ENCODE measurements at places on chromosomes 13 and 19.

- DNase-seq, result peak; percentile 48
Measured at GRCh38 chr19:47310819-47311218, 1.2 kb downstream of the C5AR1 start.

DNA sequence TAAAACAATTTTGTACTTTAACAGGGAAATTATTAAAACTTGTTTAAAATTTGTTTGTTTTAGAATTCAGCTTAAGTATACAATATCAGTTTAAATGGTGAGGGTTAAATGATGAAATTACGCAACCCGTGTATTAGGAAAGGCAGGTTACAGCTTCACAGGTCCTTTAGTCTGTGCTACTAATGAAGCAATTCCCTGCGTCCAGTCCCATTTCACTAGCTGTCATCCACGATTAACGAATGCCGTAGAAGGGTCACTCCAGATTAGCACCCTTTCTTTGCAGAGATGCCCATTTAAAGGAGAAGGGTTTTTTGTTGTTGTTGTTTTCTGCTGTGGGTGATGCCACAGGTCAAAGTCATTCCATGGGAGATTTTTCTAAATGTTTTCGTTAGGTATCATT is 457.6 kb upstream of the SLC10A2 start:
- no peak for DNase-seq

DNA sequence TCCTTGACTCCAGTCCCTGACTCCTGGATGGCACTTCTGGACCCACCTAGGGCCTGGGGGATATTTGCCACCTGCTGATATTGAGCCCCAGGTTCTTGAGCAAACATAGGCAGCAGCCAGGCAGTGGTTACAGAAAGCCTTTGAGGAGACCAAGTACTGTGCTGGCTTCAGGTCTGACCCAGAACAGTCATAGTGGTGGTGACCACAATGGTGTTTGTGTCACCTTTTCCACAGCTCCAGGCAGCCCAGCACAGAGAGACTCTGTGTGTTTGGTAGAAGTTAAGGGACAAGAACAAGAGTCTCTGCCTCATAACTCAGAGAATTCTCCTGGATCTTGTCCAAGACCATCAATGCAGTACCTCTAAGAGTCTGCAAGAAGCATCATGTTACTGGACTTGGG is 14.6 kb upstream of the CLC start:
- no peak for DNase-seq

- DNase-seq, result no peak
Measured at GRCh38 chr13:45816427-45816826, 35.1 kb downstream of the SIAH3 start.

- DNase-seq, result no peak
Measured at GRCh38 chr13:106286811-106287210, 248.7 kb downstream of the EFNB2 start.

GRCh38 chr19:56153507-56153906 is 12.4 kb downstream of the ZNF444 start:
- DNase-seq, result no peak

GRCh38 chr19:37691881-37692504 is 27.6 kb downstream of the ZNF607 start:
- DNase-seq, result peak; percentile 14

- DNase-seq, result peak; percentile 69
Measured at GRCh38 chr19:2015608-2015950, at the start of gene BTBD2. Gene BTBD2, minus strand, starts transcription at chr19:2015714. Its CDS starts 11 bp downstream, at chr19:2015703.

DNA sequence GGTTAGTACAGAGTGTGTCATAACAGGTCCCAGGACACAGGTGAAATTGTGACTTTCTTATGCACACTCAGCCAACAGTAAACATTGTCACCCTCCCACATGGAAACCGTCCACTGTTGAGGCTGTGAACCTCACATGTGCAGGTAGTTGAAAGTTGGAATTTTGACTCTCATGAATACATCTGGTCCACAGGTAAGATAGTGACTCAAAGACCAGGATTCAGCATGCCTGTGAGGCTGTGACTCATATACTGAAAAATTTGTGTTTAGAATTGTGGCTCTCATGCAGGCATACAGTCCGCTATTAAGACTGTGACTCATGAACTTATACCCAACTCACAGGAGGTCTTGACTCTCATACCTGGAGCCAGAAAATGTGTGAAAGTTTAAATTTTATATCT is 67.8 kb downstream of the ZNF728 start:
- DNase-seq, result no peak

DNA sequence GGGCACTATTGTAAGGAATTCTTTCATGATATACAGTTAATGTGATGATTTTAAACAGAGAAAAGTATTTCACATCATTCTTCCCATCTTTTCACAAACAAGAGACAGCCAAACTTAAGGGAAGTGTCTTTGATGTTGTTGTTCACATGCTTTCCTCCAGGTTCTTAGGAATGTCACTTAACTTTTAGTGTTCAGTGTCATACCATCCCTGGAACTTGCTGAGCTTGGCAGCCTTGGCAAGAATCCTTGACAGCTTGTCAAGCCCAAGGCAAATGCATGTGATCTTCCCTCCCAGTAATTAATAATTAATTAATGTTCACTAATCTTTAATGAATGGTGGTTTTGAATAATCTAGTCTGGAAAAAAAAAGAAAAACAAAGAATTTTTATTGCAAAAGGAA is 727.9 kb upstream of the PRR20A start:
- DNase-seq, result no peak

DNA sequence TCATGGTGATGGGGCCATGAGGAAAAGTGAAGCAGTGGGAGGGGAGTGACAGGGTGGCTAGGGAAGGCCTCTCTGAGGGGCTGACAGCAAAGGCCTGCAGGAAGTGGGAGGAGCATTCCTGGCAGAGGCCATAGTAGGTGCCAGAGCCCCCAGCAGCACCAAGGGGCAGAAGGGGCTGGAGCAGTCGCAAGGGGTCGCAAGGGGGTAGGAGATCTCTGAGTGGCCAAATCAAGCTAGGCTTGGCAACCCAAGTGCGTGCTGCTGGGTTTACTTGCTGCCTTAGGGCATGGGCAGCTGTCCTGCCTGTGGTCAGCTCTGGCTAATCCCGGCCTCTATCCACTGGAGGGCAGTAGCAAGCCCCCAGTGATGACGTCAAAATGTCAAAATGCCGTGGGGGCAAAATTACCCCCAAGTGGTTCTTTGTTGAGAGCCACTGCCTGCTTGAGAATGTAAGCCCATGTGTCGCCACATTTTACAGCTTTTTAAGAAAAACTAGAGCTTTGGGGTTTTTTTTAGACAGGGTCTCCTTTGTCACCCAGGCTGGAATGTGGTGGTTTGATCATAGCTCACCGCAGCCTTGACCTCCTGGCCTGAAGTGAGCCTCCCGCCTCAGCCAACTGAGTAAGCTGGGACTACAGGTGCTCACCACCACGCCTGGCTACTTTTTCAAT is 11.8 kb downstream of the CCDC97 start:
- DNase-seq, result peak; percentile 60

DNA sequence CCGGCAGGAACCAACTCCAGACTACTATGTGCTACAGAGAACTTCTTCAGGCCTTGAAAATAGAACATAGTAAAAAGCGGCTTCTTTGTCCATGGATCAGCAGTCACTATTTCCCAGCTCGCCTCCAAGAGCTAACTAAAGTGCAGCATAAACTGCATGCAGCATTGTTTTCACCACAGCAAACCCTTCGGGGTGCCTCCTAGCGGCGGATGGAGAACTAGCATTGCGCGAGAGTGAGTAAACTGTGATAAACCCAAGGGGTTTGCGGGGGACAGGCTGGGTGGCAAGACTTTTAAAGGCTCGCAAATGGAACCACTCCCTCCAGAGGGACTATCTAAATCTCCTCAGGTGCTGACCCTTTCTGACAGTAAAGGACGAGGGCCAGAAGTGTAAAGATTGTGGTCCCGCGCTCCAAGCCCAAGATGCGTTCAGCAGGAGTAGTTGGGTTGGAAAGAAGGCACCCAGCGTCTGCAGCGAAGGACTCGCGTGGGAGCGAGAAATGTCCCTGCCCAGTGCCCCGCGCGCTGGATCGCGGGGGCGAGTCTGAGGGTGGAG is 21.5 kb upstream of the SGCG start:
- DNase-seq, result peak; percentile 59

GRCh38 chr13:19672990-19673389 is 39.5 kb downstream of the MPHOSPH8 start:
- DNase-seq, result no peak

DNA sequence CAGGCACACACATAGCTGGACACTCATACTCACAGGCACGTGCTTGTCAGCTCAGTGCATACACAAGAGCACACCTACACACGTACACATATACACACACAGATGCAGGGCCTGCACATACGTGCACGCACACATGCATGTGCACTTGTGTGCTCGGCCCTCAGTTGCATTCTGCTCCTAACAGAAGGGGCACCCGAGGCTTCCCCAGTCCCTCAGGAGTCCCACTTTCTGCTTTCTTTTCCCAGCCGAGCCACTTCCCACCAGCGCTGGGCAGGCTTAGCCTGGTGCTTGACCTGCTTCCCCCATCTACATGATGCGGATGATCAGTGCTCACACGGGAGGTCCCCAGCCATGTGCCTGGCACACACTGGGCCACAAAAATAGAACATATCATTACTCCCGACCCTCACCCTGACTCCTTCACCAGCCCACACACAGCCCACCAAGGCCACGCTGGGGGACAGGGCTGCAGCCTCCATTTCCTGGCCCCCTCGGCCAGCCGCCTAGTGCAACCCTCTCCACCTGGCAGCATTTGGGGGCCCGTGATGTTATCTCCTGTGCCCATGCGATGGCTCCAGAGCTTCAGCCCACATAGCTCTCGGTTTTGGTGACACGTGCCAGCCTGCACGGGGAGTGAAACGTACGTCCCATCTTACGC is 125.2 kb upstream of the SPACA7 start:
- no peak for DNase-seq

DNA sequence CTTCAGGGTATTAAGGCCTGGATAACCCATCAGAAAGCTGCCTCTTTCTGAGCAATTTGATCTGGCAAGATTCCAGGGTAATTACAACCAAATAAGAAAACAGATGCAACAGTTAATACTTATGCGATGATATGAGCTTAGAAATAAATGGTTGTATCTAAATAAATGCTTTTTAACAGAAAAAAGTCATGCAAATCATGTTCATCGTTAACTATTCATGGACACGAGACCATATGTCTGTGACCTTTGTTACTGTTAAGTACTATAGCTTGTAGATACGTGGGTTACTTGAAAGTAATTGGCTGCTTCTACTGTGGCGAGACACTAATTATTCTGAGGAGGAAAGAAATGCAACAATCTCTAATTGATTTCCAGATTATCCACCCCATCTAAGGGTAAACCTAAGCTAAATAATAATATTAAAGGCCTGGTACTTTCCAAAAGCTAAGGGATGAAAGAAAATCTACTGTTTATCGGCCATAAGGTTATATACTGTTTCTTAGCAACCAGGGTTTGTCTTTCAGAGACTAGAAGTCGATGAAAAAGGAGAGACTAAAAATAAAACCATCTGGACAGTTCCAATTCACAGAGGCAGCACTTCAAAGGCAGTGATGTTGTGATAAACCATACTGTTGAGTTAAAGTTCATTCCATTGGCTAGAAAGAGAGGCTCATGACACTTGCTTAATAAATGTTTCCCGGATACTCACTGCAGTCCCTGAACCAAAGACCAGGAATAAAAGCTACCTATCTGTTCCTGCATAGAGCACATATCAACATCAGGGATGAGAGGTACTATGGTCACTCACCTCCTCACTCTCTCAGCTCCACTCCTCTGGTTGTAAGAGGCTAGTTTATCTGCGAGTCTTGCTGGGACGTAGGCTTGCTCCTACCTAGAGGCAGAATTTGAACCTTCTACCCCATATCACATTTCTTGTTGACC is 1.5 kb downstream of the EPSTI1 start:
- no peak for DNase-seq

DNA sequence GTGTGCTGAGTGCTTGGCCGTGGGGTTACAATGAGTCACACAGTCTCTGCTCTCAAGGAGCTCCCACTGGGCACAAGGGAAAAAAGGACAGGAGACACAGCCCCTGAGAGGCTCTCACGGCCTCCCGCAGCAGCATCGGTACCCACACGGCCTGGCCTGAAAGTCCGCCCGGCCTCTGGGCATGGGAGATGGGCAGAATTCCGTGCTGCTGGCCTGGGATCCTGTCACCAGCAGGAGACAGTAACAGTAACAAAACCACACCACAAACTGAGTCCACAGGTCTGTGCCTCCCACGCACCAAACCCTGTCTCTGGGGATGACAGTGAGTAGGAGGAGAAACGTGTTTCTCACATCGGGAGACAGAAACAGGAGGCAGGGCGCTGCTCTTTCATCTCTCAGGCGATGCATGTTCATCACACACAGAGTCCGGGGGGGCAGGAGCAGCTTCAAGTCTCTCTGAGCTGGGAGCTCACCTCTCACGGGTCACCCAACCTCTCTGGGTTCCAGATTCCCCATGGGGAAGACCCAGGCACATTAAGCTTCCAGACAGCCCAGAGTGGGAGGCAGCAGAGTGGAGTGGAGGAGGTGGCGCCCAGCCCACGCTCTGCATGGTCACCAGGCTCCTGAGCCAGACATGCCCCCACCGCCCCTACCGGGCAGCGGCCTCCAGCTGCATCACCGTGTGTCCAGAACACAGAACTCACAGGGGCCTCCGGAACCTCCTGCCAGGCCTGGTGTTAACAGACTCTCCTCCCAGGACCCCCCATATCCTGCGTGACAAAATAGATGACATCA is 124.7 kb upstream of the VSTM2B start:
- DNase-seq, result no peak

GRCh38 chr19:932648-933552 is 7.1 kb downstream of the ARID3A start:
- no peak for DNase-seq

- DNase-seq, result no peak
Measured at GRCh38 chr19:2240881-2241760, 4.5 kb downstream of the SF3A2 start.

GRCh38 chr13:58630794-58631193 is 999.2 kb downstream of the PCDH17 start:
- no peak for DNase-seq

GRCh38 chr13:37492075-37492474 is 106.5 kb downstream of the POSTN start:
- DNase-seq, result no peak

DNA sequence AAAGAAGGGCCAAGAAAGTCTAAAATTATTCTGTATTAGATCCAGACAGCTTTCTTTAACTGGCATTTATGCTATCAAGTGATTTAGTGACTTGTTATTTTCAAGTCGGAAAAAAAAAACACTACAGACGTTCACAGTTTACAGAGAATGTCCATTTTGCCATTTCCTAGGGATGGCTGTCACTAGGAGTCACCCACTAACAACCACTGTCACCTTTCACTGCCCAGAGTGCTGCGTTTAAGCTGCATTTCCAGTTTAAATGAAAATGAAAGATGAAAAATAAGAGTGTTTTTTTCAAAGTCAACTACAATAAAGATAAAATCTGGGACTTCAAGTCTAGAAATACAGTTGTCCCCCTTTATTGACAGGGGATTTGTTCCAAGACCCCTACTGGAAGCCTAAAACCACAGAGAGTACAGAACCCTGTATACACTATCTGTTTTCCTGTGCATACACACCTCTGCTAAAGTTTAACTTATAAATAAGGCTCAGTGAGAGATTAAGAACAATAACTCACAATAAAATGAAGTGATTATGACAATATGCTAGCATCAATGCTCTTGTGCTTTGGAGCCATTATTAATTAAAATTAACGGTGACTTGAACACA is 112.5 kb downstream of the SACS start:
- no peak for DNase-seq
